ENCODE measurements at places on chromosomes 7 and 10.

- DNase-seq = no peak
Measured at GRCh38 chr10:124686707-124687376, 57.3 kb downstream of the FAM53B start.

DNA sequence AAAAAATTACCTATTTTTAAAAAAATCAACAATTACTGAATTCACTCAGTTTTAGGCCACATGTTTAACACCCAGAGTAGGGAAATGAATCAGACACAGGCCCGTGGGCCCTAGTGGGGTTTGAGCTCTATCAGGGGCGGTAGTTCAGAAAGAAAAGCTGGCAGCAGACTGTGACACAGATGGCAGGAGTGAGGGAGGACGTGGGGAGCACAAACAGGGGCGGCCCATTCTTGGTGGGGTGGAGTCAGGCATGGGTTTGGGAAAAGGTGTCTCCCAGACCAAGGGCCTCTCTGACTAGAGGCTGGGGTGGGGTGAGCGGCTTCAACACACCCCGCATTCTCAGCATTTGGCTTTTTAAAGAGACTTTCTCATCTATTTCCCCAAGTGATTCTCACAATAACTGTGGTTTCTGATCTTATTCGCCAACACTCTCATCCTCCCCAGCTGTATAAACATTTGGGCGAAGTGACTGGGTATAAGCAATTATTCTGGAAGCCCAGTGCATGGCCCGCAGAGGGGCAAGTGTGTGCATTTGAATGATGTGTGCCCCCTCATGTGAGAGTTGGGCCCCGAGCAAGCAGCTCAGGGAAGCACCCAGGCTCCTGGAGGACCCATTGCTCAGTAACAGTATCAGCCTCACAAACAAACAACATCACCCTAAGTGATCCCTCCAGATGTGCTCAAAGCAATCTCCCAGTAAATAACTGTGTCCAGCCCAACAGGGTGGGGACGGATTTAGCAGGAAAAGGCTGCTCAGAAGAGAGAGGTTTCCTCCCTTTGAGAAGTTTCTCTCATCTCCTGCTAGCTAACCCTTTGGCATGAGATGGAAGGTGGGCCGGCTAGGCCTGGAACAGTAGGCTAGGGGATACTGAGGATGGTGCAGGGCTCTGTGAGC, 437.6 kb upstream of the ZMIZ1 start:
- DNase-seq = peak; percentile 34

GRCh38 chr7:22860784-22861482, 38.3 kb upstream of the TOMM7 start:
- DNase-seq = no peak

GRCh38 chr7:24755541-24756407, 1.5 kb downstream of the GSDME start:
- DNase-seq = peak; percentile 43

- DNase-seq = peak; percentile 9
Measured at GRCh38 chr7:147980826-147981813, 609.4 kb upstream of the C7orf33 start.

DNA sequence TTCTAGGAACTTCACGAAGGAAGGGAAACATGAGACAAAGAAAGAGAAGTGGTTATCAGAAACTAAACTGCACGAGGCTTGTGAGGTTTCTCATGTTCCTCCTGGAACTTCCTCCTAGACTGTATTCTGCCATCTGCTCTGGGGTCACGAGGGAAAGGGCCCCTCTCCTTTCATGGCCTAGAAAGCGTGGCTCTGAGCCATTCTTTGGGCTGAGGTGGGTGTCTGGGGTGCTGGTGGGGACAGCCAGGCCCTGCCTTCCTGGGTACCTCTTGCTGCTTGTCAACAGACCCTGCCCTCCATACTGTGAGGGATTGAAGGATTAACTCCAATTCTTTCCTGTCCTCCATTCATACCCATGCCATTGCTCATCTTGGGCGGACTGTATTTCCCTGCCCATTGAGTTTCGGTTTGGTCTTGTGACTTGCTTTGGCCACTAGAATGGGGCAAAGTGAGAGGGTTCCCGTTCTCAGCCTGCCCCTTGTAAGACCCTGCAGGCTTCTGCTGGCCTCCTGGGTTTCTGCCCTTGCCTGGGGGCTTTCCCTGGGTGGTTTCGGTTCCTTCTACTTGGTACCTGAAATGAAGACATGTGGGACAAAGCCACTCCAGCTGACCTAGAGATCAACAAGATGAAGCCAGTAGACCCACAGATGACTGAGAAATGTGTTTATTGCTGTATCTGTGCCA, 14.9 kb upstream of the GIMAP8 start:
- DNase-seq = no peak

DNA sequence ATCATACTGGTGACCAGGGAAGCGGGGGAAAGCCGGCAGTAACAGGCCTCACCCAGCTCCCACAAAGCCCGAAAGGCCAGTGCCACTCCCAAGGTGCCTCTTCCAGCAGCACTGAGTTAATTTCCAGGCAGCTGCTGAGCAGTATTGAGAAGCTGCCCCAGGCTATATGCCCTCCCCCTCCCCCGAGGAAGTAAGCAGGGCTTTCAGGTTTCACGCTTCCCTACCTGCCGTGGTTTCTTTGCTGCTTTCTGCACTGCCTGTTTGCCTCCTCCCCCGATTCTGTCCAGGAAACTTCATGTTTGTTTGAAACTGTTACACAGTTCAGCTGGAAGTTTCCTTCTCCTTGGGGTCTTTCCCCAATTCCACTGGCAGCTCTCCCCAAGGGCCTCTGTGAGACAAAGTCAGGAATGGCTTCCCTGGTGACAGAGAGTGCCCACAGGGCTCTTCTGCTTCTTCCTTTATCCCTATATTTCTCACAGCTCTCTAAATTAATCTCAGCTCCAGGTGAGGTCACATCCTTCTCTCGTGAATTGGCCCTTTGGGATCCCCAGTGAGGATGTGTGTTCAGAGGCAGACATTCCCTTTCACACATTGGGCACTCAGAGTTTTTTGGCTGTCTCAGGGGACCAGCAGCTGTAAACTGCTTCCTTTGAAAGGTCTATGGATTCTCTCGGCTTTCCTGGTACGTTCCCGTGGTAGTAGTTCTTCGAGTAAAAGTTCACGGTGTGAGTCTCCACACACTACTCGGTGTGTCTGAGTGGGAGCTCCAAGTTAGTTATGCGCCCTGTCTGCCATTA, 19.4 kb downstream of the C1GALT1 start:
- DNase-seq = no peak

DNA sequence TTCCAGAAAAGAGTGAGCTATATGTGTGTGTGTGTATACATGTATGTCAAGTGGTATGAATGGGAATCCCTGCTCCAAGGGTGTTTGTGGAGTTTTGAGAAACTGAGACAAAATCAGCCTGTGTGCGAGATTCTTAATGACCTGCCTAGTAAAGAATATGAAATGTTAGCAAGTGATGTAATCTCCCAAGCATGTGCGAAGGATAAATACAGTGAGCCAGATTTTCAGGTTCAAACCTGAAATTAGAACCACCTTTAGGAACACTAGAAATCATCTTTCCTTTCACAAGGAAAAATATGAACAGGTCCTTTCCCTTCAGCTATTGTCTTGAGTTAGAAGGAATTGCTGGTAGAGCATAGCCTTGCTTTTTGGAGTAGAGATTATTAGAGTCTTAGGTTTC, 457.6 kb downstream of the LRMDA start:
- no peak for DNase-seq

- DNase-seq = no peak
Measured at GRCh38 chr7:7136466-7137381, 45.6 kb upstream of the C1GALT1 start.

- no peak for DNase-seq
Measured at GRCh38 chr10:114548662-114549061, 109.4 kb downstream of the ABLIM1 start.

- no peak for DNase-seq
Measured at GRCh38 chr7:1829111-1829510, 159.0 kb downstream of the ELFN1 start.

DNA sequence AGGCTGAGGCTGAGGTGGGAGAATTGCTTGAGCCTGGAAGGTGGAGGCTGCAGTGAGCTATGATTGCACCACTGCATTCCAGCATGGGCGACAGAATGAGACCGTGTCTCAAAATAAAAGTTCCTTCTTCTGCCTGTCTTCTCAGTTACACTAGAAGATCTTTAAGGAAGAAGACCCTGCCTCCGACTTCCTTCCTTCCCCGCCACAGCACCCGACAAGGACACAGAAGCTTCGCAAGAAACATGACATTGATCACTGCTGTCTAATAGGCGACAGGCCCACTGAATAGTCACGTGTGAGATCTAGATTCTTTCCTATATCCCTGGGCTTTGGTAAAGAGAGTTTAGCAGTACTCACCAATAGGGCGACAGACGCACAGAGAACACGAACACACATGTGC, 118.2 kb downstream of the PRPF18 start:
- DNase-seq = no peak

DNA sequence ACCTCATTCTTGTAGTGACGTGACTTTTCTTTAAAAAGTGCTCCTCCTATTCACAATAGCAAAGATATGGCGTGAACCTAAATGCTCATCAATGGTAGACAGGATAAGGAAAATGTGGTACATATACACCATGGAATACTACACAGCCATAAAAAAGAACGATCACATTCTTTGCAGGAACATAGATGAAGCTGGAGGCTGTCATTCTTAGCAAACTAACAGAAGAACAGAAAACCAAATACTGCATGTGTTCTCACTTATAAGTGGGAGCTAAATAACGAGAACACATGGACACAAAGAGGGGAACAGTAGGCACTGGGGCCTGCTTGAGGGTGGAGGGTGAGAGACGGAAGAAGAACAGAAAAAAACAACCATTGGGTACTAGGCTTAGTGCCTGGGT, 59.9 kb upstream of the FGFR2 start:
- DNase-seq = no peak

DNA sequence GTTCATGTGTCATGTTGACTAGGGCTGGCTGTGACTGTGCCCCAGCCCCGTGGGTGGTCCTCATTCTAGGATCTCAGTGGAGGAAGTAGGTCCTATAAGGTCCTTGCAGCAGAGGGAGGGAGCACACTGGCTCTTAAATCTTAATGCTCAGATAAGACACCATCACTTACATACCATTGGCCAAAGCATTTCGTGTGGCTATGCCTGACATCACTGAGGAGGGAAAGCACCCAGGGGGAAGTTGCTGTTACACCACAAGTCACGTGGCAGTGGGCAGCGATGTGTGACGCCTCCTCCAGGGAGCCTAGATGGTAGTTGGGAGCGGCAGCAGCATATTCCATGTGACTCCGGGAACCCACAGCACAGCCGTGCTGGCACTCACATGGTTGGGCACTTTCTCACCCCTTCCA, 224.7 kb upstream of the SH2B2 start:
- DNase-seq = peak; percentile 14

DNA sequence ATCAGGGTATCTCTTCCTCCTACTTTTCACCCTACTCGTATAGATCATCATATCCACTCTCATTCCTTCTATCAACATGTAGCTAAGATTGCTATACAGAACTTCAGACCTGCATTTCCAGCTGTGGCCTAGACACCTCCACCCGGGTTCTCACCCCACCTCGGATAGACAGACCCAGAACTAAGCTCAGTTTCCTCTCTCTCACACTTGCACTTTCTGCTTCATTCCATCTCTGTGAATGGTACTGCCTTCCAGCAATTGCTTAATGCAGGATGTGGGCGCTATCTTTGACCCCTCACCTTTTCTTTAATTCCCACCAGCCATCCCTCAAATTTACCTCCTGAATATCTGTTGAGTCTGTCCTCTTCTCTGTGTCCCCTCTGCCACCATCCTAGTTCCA, 35.7 kb downstream of the AGK start:
- DNase-seq = no peak

- peak; percentile 51 for DNase-seq
Measured at GRCh38 chr10:28906415-28906814, 229.1 kb downstream of the BAMBI start.

DNA sequence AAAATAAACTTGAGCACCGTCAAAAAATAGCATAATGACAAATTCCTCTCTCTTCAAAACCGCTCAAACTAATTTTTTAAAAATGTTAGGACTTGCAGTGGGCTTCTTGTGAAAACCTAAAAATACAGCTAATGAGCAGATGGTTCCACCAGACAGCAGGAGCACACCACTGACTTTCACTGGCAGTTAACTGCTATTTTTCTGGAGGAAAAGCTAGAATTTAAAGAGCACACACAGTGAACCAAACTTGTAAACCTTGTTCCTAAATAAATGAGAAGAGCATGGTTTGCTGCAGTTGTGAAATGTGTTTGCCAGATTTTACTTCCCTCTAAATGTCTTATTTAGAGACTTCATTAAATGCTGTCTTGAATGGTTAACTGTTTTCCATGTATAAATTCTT, 143.9 kb downstream of the RAPGEF5 start:
- DNase-seq = no peak

- DNase-seq = peak; percentile 47
Measured at GRCh38 chr7:117338020-117338419, 15.2 kb upstream of the WNT2 start.

- no peak for DNase-seq
Measured at GRCh38 chr7:132980402-132980801, 101.5 kb downstream of the CHCHD3 start.

- no peak for DNase-seq
Measured at GRCh38 chr10:23173214-23174073, 18.7 kb upstream of the PTF1A start.

DNA sequence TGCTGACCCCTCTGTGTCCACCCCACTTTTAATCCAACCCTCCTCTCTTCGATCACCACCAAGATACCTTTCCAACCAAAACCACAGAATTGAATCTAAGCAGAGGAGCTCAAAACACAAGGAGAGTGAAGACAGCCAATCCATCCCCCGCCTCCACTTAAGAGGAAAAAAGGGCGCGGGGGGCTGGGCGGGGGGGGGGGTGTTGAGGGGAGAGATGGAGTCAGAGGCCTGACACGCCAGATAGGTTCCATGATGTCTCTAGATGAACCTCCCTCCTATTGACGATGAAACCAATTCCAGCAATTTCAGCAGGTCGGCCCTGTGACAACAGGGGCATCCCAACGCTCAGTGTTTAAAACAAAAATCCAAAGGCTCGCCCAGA, 1.3 kb downstream of the SORBS1 start:
- DNase-seq = no peak

GRCh38 chr7:98910427-98910826, 32.1 kb downstream of the TRRAP start:
- DNase-seq = no peak

GRCh38 chr7:27942711-27943110, 202.7 kb downstream of the TAX1BP1 start:
- DNase-seq = no peak

DNA sequence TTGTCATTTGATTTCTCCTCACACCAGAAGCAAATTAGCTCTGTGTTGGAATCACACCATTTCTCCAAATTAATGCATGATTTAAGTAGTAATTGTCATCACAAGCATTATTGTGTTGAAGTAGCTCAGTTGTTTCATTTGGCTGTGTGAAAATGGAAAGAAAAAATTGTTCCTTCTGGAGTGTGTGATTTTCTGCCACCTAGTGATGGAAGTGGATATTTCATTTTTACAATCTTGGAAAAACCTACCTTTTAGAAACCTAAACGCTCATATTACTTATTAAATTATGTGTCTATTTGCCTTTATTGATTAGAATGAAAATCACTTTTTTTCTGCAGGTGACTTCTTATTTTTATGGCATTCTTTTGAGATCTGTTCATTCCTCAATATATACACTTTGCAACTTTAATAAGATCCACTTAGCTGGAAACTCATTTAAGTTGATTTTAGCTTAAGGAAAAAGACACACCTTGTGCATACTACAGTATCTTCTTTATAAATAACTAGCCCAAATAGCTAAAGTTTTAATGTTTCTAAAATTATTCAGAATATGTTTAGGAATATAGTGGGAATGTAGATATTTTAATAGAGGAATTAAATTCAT, 50.0 kb downstream of the SRI start:
- DNase-seq = no peak

- DNase-seq = no peak
Measured at GRCh38 chr10:79059859-79060379, 8.8 kb upstream of the ZMIZ1 start.
